Stimulated activated CD4-positive, alpha-beta T cell treated with anti-CD3 and anti-CD28 coated beads, TNF-alpha, amount 100 ng/mL, for 1 hour (primary cell): ENCODE measurements at places on chromosomes 3 and 15.

DNA sequence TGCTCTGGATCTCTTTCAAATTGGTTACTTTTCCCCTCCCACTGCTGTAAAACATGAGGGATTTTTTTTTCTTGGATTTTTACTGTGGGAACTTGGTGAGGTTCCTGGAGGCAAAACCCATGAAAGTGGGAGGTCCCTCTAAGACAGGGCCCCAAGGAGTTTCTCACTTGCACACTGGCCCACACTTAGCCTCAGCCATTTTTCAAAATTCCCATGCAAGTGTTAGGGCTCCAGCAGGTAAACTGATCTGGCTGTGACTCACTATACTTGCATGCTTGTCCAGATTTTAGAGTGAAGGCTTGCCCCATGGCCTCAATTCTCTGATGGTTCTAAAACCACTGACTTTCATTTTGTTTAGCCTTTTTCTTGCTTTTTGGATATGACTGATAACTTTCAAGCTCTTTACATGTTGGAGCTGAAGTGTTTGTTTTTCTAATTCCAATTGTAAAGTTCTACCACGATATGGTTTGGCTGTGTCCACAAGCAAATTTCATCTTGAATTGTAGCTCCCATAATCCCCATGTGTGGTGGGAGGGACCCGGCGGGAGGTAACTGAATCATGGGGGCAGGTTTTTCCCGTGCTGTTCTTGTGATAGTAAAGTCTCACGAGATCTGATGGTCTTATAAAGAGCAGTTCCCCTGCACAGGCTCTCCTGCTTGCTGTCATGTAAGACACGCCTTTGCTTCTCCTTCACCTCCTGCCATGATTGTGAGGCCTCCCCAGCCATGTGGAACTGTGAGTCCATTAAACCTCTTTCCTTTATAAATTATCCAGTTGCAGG, 37.7 kb downstream of the MCCC1 start:
- DNase-seq: no peak

GRCh38 chr3:15694628-15695027, 93.1 kb downstream of the BTD start:
- DNase-seq: no peak

GRCh38 chr3:140315955-140316354, 361.9 kb upstream of the TRIM42 start:
- DNase-seq: no peak

- DNase-seq: no peak
These were observed 202.6 kb upstream of the MCTP2 start for GRCh38 chr15:94028809-94029208.

DNA sequence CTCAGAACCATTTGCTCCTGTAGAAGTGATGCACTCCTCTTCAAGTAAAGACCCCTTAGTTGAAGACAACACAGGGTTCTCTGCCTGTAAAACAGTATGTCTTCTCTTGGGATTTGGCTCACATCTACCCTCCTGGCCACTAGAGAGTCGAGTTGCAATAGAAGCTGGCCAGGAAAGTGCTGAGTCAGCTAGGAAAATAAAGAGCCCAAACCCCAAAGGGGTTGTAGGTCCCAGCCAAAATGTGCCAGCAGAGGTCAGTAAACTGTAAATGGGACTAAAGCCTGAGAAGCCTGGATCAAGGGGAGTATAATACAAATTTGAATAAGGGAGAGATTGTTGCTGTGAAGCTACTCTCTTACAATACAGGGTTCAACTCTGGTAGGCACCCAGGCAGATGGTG, 37.2 kb upstream of the THBS1 start:
- DNase-seq: no peak

DNA sequence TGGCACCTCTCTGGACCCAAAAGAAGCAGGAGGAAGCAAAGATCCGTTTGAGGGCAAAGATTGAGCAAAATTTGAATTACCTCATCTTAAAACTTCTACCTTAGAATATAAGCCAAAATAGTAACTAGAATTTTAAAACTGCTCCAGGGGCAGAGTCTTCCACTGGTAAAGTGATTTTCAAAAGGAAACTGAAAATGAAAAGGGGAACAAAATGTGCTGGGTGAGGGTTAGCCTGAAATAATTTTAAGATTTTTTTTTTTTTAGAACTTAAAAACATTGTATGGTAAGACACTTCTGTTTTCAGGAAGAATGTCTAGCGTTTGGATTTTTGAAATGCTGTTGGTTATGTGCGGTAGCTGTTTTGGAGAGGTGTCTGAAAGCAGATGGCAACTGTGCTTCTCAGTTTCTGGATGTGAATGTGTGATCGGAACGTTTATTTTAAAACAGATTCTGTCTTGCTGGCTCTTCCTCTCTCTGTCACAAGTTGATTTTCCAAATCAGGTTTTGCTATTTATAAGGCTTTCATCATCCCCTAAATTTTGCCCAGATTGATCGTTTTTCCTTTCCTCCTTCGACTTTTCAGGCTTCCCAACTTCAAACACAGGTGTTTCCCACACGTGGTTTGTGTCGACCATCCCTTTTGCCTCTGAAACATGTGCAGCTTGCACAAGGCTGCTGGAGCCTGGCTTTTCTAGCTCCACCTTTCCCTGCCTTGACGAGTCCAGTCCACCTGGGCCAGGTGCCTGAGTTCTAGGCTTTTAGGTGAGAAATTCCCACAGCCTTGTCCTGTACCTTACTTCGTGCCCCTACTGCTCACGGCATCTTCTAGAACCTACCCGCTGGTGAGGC, 3.3 kb downstream of the LRRK1 start:
- no peak for DNase-seq
